ENCODE measurements at places on chromosomes 7 and 10.

GRCh38 chr10:80739328-80739727, 201.6 kb downstream of the SH2D4B start:
- DNase-seq, result no peak

DNA sequence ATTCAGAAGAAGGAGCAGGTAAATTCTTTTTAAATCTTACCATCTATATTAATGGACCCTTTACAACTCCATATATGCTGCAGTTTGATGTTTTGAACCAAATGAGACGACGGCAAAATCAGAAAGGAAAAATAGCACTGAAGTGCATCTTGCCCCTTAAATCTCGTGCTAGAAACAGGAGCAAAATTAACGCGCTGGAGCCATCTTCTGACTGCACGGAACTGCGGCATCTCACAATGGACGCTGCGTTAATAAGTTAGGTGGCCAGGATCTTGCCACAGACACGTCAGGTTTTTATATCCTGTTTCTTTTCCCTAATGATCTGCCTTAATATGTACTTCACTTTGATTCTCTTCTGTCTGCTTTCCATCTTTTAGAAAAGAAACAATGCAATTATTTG, 354.5 kb downstream of the TFEC start:
- DNase-seq, result peak; percentile 72

- no peak for DNase-seq
These were observed 604 bp downstream of the SCART1 start for GRCh38 chr10:133454204-133454893.

- DNase-seq, result no peak
These were observed 18.6 kb downstream of the MAGI2 start for GRCh38 chr7:79434867-79435266.

GRCh38 chr7:74684921-74685320, 27.4 kb downstream of the GTF2I start:
- DNase-seq, result no peak

DNA sequence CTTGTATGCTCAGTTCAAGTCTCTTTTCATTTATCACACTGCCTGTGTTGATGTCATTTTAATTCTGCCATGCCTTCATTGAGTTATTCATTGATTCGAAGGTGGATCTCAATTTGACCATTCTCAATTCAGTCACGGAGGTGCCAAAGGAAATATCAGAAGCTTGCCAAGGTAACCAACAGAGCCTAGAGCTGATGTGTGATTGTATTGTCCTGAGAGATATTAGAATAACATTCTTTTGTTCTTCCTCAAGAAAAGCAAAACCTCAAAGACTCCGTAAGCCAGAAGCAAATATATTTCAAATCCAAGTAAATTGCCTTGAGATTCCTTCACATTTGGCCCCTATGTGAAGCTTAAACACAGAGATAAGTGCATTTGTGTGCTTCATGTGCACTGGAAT, 345.3 kb downstream of the CXCL12 start:
- DNase-seq, result no peak

GRCh38 chr7:134726581-134726980, 52.9 kb upstream of the CALD1 start:
- no peak for DNase-seq

DNA sequence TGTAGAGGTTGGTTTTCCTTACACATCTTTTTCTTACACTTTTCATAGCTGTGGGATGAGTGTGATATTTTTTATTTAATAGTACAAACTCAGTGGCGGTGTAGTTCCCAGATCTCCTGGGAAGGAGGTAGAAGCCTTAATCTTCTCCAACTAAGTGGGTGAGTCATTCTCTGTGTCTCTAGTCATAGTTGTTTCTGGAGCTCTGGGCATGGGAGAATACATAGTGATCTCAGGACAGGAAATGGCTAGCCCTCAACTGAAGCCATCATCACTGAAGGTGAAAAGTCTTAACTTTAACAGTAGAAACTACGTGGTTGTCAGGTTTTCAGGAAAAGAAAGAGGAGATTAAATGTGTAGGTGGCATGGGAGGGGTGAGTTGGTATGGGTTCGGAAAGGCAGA, 319.4 kb upstream of the FZD8 start:
- no peak for DNase-seq

GRCh38 chr10:60521974-60522405, 132.3 kb upstream of the ANK3 start:
- DNase-seq, result peak; percentile 49

DNA sequence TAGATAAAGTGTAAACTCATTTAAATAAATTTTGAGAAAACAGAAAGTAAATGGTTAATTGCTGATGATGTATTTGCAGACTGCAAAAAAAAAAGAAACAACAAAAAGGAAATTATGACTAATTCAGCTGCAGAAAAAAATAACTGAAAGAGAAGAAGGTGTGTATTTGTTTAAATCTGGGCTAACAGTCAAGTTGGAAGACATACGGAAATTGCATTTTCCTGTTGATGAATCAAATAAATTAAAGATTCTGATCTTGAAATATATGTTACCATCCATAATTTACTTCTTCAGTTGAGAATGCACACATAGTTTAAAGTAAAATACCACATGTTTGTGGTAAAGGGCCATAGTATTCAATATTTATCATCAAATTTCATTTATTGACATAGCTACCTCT, 19.3 kb upstream of the ING3 start:
- DNase-seq, result no peak

DNA sequence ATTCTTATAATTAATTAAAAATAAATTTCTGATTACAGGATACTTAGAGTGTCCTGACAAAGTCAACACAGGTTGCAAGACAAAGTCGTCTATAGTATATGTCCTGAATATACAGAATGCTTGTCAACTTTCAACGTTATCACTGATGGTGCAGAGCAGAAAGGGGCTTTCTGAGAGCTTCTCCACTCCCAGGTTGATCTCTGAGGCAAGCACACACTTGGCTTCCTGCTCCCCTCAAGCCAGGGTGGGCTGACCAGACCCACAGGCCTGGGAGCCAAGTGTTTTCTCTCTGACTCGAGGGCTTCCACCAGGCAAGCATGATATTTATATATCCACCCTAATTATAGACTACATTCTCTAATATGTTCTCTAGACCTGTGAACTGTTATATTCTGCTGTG, 448.9 kb downstream of the SH2D4B start:
- DNase-seq, result no peak

DNA sequence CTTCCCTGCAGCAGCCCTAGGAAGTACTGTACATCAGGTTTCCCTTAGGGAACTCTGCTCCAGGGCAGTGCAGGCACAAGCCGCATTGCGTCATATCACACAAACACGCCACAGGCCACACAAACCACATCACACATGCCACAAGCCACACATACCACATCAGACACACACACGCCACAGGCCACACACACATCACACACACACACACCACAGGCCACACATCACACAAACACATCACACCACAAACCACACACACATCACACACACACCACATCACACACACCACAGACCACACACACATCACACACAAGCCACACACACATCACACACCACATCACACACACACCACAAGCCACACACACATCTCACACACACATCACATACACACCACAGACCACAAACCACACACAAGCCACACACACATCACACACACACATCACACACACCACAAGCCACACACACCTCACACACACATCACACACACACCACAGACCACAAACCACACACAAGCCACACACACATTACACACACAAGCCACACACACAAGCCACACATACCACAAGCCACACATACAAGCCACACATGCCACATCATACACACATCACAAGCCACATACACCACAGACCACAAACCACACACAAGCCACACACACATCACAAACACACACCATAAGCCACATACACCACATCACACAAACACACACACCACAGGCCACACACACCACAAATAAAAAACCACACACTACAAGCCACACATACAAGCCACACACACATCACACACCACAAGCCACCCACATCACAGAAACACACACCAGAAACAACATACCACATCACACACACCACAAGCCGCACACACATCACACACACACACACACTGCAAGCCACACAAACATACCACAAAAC, 53.4 kb downstream of the TMEM209 start:
- DNase-seq, result no peak

DNA sequence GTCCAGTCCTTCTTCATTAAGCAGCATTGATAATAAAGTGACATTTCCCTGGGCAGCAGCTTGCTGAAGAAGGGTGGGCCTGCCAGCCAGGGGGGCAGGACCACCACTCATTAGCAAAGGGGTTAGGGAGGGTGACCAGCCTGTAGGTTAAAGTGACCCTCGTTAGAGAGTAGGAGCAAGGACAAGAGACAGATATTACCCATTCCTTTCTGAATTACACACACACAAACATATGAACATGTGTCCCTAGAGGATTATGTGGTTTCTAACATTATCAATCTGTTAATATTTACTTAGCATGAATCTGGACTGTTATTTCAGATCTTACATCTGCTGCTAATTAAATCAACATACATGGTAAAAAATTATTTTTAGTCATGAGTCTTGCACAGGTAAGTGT, 88.9 kb downstream of the CTTNBP2 start:
- no peak for DNase-seq

DNA sequence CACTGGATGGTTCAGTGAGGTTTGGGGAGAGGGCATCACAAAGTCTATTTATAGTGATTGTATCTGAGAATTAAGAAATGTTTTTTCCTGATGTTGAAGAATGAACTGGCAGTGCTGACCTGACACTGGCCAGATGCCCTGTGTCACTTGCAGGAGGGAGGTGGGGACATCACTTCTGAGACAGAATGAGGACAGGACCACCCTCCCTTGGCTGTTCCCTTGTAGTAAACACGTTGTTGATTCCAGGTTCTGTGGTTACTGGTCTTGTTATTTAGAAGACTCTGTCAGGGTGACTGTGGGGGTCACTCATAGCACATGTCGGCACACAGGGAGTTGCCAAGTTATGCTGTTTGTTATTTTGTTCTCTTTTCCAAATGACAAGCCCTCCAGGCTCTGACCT, 126.4 kb downstream of the ADCY1 start:
- DNase-seq, result peak; percentile 23

GRCh38 chr7:67916571-67917436, 920.2 kb downstream of the TYW1 start:
- DNase-seq, result no peak

DNA sequence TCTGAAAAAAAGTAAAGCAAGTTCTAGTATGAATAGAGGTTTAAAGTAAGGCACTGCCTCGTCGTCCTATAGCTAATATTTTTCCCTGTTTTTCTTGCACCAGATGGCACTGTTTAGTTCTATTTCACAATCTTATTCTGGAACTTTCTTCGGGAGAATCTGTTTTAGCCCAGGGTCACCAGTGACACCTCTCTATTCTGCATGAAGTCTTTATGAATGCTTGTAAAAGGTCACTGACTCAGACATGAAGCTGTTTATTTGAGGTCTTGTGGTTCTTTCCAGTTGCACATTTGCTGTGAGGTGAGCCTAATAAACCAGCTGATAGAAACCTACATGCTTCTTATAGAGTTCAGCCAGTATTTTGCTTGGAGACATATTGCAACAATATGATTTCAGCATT, 444.3 kb downstream of the AUTS2 start:
- DNase-seq, result peak; percentile 57

DNA sequence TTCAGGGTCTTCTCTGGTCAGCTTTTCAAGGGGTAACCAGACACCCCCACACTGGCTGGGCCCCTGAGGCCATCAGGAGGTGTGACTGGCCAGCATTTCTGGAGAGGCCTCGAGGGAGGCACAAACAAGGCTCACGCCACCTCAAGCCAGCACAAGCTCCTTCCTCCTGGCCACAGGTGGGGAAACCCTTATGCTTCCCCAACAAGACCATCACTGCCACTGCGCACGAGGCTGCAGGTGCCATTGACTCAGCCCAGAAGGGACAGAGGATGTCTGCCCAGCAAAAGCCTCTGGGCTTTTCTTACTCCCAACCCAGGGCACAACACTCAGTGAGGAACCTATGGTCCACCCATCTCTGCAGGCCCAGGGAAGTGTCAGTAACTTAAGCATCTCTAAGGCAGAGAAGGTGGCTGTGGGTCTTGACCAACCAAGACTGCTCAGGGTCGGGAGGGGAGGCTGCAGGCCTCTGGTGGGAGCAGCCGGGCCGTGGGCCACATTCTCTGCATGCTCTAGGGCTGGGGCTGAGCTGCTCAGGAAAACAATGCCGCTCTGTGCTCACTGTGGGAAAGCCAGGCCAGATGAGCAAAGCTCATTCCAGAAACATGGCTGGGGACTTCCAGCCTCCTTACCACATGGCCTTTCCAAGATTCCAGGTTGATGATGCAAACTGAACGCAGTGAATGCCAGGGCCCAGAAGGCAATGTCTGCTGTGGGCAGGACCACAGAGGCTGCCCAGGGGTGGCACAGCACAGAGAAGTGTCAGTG, 24.2 kb upstream of the RASSF4 start:
- no peak for DNase-seq

- DNase-seq, result no peak
These were observed 200.3 kb upstream of the LYZL2 start for GRCh38 chr10:30829901-30830300.

DNA sequence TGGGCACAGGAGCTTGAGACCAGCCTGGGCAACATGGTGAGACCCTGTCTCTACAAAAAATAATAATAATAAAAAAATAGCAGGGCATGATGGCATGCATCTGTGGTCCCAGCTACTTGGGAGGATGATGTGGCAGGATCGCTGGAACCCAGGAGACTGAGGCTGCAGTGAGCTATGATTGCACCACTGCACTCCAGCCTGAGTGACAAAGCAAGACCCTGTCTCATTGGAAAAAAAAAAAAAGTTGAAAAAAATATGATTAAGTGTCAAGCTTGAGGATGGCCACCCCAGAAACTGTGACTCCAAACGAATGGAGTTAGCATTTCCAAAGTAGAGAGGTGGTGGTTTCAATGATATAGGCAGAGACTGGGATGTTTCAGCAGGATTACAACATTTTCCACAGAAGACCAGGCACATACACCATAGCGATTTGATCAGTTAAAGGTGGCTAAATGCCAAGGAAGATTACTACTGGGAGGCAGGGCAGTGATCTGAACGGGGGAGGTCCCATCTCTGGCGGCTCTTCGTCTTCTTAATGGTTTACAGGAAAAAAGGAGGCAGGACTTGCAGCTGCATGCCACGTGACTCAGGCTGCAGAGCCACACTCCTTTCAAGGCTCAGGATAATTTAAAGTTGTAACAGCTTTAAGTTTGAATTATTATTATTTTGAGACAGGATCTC, 250.6 kb upstream of the GALNT17 start:
- DNase-seq, result no peak

DNA sequence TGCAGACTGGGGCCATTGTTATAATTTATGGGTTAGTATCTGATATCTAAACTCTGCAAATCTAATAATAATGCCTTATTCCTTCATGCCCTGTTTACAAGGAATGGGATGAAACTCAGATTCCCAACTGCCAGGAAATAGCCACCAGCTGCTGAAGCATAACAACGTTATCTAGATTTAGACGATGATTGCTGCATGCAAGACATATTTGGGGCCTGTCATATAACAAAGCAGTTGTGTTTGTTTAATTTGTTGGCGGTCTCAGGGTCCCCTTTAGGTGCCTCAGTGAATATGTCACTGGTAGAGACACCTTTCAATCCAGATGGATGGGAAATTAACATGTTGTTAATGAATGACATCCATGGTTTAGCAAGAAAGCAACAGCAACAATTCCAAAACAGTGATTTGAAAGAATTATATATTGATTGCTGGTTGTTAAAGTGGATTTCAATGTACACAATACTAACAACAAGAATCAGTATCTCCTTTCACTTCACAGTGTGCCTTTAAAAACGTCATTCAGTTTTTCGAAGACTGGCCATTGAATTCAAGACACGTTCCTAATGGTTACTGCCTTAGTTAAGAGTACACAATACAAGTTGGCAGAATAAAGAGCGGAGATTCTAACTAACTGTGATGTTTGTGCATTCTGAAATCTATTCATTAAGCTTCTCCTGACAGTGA, 860.6 kb upstream of the CELF2 start:
- no peak for DNase-seq

GRCh38 chr10:58773341-58773740, 260.7 kb downstream of the BICC1 start:
- DNase-seq, result no peak

Data from stomach (tissue), 19 donors.